ENCODE measurements at places on chromosomes 12 and 14.

GRCh38 chr14:88505621-88506020 lies 49.2 kb downstream of the PTPN21 start:
- DNase-seq: no peak

DNA sequence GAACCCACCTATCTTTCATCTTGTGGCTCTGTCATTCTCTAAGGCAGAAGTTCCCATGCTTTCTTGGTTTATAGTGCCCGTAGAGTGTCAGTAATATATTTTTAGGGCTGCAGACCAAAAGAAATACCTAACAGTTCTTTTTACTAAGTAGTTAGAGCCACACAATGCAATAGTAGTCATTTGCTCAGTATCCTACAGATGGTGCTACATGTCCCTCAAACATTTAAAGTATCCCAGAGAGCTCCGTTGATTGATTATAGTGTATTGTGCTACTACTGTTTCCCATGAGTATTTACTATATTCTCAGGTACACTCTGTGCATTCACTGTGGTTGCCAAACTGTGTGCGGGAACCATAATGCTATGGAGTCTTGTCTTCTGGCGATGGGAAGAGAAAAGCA lies 4.7 kb upstream of the PLBD1 start:
- DNase-seq: no peak

GRCh38 chr14:51242545-51243490 lies 2.8 kb downstream of the TMX1 start:
- DNase-seq: no peak

GRCh38 chr14:20986811-20987210 lies 3.0 kb upstream of the METTL17 start:
- DNase-seq: no peak

DNA sequence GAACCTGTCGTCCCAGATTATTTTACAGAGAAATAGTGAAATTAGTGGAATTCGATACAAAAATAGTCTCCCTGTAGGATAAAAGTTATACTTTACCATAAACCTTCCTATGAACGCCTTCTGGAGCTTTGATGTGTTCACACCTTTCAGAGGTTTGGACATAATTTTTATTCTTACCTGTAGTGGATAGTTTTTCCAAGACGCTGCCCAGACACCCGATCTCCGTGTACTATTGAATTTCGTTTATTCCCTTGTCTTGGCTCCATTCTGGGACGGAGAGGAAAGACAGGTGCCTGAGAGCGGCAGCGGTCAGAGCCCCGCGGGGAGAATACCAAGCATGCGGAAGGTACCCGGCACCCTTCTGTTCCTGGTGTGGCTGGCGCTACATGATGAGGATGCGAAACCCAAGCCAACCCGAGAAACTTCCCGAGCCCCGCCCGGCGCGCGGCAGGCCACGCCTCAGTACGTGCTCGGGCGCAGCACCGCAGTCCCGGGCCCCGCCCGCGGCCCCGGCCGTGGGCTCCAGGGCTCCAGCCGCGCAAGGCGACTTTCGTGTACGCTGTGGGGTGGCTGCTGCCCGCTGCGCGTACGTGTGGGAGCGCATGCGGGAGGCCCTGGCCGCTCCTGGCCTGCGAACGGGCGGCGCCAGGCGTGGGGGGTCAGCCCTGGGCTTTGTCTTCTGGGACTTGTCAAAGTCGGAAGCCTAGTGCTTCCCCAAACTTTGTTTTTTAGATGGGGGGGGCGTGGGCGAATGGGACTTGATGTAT lies 11.3 kb upstream of the SNAPC1 start:
- DNase-seq: no peak

GRCh38 chr12:59548930-59549329 lies 46.9 kb upstream of the SLC16A7 start:
- DNase-seq: no peak

DNA sequence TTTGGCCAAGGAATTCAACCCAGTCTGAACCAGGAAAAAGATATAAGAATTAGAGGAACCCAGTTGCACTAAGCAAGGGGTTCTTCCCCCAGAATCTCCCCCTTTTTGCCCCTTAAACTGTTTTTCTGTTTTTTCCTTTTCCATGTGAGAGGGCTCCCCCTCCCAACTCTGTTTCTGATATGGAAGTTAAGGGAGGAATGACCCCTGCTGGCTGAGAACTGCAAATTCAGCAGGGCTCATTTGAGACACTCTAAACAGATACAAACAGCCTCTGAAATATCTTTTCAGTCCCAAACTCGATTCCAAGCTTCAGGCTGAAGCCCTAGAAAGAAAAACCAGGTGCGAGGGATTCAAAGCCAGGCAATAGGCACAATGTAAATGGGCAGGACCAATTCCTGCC lies 132.7 kb downstream of the SLC41A2 start:
- DNase-seq: no peak

DNA sequence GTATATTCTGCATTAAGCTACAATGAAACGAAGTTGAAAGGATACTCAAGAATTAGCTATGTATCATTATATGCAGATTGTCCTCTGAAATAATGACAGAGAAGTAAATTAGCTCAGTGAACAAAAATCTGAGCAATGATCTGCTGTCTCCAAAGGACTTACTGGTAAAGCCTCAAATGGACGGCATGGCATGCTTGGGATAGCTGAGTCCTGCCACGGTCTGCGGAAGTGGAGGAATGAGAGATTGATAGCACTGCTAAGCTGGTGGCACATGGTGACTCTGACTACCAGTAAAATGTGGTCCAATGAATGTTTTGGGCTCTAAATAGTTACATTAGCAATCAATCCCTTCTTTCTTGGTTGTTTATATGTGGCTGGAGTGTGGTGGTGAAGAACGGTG lies 3.7 kb upstream of the DENND5B start:
- no peak for DNase-seq

DNA sequence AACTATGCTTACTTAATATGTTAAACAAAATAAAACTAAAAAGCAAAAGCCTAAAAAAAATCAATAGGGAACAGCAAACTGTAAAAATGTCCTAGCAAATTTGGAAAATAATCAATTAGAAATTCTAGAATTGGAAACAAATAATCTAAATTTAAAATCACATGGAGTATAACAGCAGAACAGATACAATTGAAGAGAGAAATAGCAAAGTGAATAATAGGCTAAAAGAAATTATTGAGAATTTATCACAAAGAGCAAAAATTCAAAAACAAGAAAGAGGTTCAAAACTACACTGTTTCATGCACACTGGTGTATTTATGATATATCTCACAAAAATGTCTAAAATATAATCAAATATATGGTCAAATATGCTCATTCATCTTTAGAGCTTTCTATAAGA lies 231.9 kb downstream of the GPHN start:
- DNase-seq: no peak

DNA sequence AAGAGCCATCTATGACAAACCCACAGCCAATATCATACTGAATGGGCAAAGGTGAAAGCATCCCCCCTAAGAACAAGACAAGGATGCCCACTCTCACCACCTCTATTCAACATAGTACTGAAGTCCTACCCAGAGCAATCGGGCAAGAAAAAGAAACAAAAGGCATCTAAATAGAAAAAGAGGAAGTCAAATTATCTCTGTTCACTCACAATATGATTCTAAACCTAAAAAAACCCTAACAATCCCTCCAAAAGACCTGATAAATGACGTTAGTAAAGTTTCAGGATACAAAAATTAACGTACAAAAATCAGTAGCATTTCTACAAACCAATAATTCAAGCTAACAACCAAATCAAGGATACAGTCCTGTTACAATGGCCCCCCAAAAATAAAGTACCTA lies 26.9 kb downstream of the MDM1 start:
- DNase-seq: no peak

DNA sequence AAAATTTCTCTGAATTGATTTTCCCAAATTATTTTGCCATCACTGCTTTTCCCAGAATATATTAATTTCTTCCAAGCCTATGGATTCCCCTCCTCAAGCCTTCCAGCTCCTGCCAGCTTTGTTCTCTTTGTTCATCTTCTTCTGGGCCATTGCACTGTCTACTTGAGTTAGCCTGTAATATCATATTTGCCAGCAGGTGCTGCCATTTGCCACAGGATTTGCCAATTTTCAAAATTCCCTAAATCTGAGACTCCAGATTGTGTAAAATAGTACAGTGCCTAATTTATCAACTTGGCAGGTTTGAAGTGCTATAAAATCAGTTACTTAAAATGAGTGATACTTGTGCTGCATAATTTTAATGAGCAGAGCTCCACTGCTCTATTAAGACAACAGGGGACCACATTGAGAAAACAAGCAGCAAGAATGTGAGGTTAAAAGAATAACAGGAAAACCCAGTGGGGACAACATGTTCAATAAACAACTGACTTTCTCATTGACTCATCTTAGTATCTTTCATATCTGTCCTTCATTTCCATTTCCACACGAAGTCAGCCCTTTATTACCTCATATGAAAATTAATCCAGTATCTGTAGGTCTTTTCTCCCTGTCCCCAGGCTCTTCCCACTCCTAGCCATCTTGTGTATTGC lies 84.6 kb upstream of the CCDC196 start:
- DNase-seq: no peak

- no peak for DNase-seq
Observed at GRCh38 chr14:88868558-88869159, 44.2 kb downstream of the TTC8 start.

DNA sequence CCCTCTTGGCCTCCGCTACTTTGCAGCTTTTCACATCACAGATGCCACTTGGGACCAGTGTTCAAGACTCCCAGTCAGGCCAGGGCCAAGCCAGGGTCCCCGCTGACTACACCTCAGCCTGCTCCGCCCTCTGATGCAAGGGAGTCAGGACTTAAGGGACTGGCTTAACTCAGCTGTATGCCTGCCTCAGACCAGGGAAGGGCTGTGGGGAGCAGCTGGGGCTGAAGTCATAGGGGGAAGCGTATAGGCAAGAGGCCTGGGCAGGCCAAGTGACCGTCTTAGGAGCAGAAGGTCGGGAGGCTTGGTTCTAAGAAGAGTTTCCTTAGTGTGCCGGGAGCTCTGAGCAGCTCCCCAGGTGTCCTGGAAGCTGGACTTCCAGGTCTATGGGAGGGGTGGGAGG lies 21.9 kb downstream of the KDM2B start:
- no peak for DNase-seq

DNA sequence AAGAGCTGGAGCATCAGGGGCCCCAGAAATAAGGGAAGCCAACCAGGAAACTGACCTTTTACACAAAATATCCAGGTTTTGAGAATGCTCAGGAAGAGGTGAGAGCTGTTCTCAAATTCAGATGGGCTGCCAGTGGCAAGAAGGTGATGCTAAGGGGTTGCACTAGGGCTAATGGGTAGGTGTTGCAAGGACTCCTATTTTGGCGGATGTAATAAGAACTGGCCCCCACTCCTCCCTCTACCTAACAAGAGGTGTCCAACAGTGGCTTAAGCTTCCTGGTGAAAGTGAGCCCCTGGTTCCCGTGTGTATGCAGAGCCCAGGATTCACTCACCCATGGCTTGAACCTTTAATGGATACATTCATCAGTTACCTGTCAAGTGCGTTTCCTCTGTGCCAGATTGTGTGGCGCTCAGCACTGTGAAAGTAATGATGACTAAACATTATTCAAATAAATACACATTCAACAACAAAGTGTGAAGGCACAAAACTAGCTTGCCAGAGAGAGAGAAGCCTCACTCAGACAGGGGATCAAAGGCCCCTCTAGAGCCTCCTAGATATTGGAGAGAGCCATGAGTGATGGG lies 705 bp upstream of the CHGA start:
- DNase-seq: no peak

- no peak for DNase-seq
Observed at GRCh38 chr14:33780035-33780434, 170.8 kb downstream of the EGLN3 start.

- no peak for DNase-seq
Observed at GRCh38 chr12:67813456-67813904, 164.9 kb downstream of the DYRK2 start.

DNA sequence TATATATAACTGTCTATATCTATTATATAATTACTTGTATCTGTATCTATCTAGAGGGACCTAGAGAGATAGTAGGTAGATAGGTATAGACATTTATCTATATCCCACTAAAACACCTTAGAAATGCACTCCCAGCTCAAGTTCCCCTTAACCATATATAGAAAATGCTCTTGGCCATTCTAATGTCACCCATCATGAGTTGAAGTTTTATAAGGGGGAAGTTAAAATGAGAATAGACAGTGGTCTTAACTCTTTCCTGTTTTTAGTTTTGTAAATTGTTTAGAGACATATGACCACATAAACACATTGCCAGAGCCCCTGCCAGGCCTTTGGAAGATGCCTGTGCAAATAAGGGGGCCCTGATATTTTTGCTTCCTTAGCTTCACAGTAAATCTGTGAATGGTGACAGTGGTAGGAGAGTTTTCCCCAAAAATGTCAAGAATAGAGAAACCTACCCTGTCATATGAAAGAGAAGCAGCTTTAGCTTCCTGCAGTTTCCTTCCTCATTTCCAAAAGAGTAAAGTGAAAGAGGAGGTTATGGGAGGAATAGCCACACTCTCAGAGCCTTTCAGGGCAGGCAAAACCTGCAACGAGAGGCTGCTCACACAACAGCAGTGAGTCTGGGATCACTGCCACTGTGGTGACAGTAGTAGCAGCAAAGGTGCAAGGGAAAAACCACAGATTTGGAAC lies 45.5 kb downstream of the MGST1 start:
- DNase-seq: no peak

DNA sequence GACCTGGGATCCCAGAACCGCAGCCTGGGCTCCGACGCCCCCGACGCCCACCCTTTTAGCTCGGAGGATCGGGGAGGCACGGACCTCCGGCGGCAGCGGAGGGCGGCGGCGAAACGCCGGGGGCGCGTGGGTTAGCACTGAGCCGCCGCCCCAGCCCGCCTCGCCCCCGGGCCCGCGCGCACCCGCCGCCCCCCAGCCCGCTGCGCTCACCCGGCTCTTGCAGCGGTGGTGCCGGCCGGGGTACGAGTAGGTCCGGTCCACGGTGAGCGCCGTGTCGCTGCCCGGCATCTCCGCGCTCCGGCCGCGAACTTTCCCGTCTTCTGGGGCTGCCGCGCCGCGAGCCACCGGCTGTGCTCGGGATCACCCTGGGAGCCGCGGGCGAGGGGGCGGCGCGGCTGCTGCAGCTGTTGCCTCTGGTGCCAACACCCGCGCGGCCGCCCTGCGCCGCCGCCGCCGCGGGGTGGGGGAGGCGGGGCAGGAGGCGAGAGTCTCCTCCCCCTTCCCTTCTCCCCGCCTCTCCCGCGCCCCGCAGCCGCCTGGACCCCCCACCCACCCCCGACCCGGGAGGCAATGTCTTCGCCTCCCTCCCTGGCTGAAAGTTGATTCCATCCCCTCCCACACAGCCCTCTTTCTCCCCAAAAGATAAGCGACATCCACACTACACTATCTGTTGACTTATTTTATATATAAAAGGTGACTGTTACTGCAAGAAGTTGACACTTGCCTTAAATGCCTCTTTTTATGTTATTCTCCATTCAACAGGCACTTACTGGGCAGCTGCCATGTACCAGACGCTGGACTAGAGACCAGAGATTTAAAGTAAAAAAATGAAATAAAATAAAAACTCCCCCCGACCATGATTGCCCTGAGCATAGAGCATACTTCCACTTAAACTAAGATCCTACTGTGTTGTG lies at the start of gene TMCC3:
Gene TMCC3 (minus strand): TSS at position 415 of the 914 bp plus-strand sequence. CDS start 127 bp downstream, at position 288.
- DNase-seq: no peak

DNA sequence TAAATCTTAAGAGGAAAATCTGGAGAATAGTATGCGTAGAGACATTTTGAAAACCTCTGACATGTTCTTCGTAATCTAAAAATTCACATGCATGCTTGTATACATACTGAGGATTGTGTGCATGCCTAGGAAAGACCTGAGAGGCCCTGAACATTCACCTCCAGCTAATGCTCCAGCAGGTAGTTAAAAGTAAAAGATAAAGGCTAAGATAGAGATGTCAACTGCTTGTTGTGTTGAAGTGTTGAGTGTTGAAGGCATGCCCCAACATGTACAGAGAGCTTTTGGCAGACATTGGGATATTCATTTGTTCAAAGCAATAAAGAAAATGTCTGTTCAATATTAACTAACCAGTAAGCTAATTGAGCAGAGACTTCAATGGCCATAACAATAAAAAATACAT lies 118.6 kb upstream of the SYT1 start:
- DNase-seq: no peak

All from cortex of kidney (tissue), 1 donor.